Activated CD8-positive, alpha-beta T cell treated with anti-CD3 and anti-CD28 coated beads, Interleukin-2, amount 10 ng/mL, durations not matched to agents 7 days and 5 days (primary cell): ENCODE measurements at places on chromosomes 13 and 19. TPM values are rescaled to one million over a fixed set of nuclear protein-coding genes. Genes with fewer than 3 reads are reported as not detected.

- DNase-seq = no peak
These were observed 23.5 kb downstream of the ENOX1 start for GRCh38 chr13:43763143-43763759.

GRCh38 chr13:55245005-55245644, 1895.6 kb upstream of the PRR20A start:
- no peak for DNase-seq

Gene FXYD1
- 1.3 TPM for total RNA-seq

Gene OR7D4
- not detected for total RNA-seq

Gene FARP1
- total RNA-seq = 1.2 TPM

Gene ZNF99
- total RNA-seq = not detected
